Epithelial cell of proximal tubule (primary cell): ENCODE measurements at places on chromosomes 5 and 9. TPM values are rescaled to one million over a fixed set of nuclear protein-coding genes. Genes with fewer than 3 reads are reported as not detected.

DNA sequence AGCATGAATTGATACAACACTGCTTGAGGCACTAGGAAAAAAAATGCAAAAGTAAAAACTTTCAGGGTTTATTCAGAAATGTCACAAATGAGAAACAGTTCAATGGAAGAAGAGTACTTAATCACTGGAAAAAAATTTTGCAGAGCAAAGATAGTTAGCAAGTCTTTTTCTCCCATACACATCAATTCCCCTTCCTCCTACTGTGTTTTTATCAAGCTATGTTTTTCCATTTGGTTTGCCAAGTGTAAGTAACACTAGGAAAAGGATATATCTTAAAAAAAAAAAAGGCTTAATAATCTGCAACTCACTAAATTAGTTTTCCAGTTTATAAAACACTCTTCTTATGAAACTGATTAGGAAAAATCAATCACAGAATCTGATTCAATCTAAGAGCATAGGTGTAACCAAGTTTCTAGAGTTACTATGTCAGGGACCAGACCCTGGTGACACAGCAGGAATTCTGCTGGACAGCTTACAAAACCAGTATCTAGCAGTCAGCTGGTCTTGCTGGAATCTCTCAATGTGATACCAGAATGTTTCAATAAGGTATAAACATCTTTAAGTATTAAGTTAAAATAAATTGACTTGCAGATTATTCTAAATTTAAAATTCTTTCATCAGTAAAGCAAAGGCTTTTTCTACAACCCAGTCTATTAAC is 34.7 kb downstream of the RNF145 start:
- DNase-seq = no peak

DNA sequence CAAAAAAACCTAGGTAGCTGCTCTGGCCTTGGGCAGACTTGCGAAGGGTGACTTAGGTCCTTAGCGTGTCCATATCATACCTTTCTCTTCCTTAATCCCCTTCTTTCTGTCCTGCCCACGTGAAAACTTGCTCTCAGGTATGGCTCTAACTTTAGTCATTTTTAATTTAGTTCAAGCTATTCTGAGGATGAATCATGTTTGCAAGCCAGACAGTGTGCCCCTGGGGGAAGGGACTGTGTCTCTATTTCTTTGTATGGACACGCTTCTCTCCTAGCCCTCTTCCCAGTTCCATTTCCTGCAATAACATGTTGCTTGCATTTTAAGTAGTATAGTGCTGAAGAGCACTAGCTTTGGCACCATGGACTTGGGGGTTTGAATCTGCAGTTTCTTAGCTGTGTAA is 120.6 kb downstream of the PTTG1 start:
- no peak for DNase-seq

GRCh38 chr5:150486402-150487198 is 21.3 kb upstream of the NDST1 start:
- DNase-seq = no peak

- no peak for DNase-seq
These were observed 316.2 kb downstream of the BRINP1 start for GRCh38 chr9:119053070-119053469.

- DNase-seq = no peak
These were observed 39.6 kb downstream of the SFXN1 start for GRCh38 chr5:175517824-175518450.

MSX2 gene
- total RNA-seq = 1.1 and 3.7 TPM in 2 replicates

C9orf50 gene
- total RNA-seq = 0.69 TPM in 1 of 2 replicates, not detected in the other
